Activated CD4-positive, alpha-beta T cell treated with anti-CD3 and anti-CD28 coated beads, Interleukin-2, Interleukin-6, amounts not matched to agents 100 ng/mL and 50 ng/mL, durations not matched to agents 16 hours and 8 hours (primary cell): ENCODE measurements at places on chromosomes 11 and 22.
A peak's percentile ranks its signal among the peaks of the same experiment; 100 is the strongest.

DNA sequence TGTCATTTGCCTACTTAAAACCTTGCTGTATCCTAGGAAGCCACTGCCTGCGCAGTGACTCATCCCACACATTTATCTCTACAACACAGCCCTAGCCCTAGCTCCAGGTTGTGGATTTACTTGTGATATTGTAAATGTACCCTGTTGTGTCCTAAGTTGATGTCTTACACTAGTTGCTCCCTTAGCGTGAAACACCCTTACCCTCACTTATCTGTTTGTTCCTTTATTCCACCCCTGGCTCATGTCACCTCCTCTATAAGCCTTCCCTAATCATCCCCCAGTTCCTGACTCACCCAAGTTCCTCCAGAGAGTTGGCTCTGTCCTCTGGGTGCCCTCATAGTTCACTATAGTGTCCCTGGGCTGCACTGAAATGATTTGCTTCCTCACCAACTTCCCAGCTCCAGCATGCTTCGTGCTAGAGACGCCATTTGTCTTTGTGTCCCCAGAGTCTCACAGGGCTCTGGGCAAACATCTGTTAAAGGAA is 431.8 kb upstream of the FAT3 start:
- DNase-seq: no peak

GRCh38 chr11:118210323-118210722 is 14.5 kb downstream of the JAML start:
- DNase-seq: no peak

- no peak for DNase-seq
Observed at GRCh38 chr11:42145311-42145710, 685.9 kb upstream of the LRRC4C start.

DNA sequence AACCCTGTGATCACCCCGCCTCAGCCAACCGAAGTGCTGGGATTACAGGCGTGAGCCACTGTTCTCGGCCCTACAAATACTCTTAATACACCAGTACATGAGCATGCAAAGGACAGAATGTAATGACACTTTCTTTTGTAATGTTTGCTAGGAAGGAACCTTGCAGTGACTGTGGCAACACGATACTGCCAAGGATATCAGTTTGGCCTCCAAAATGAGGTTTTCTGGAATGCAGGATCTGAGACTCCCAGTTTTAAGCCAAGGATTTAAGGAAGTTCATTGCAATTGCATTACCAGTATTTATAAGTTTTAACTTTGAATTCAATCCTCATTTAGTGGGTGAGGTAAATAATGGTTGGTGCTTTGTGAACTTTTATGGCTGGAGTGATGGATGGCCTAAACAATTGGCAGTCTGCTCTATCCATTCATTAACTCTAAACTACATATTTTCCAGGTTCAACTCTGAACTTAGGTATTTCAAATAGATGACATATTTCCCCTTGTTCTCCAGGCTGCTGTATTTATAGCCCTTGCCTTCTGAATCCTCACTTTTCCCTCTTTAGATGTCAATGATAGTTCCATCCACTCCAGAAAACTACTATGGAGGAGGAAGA is 330.3 kb downstream of the C11orf87 start:
- DNase-seq: no peak

DNA sequence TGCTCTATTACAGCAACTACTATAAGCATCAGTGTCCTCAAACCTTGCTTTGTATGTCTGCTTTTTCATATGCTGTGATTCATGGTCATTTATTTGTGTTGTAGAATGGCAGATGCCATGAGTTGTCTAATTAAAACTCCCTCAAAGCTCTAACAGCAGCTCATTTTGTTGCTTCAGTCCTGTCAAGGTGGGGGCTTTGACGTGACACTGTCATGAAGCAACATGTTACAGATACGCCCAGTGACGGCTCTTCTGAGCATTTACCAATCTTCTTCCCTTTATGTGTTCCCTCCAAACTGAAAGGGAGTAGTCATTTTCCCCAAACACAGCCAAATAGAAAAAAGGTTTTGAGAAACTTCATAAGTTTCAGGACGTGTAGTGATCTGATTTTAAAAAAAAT is 106.7 kb downstream of the DBX1 start:
- no peak for DNase-seq

DNA sequence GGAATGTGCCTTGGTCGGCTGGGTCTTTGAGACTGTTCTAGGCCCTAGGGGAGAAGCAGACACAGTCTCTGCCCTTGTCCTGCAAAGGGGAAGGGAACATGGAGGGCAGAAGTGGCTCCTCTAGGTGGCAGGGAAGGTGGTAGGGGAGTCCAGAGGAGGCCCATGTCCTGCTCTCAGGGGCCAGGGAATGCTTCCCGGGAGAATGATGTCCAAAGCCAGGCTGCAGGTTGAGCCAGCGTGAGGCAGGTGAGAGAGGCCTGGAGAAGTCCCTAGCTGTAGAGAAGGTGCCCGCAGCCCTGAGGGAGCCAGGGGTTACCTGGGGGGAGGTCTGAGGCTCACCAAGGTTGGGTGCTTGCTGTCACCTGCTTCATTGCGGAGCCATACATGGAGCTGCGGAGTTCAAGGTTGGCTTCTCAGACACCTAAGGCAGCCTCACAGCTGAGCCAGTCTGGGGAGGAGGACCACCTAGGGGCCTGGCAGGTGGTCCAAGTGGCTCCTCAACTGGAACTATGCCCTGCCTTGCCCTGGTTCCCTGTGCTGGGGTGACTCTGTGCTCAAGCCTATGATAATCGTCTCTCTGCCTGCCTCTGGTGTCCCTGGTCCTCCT is 46.1 kb downstream of the SMIM38 start:
- no peak for DNase-seq

DNA sequence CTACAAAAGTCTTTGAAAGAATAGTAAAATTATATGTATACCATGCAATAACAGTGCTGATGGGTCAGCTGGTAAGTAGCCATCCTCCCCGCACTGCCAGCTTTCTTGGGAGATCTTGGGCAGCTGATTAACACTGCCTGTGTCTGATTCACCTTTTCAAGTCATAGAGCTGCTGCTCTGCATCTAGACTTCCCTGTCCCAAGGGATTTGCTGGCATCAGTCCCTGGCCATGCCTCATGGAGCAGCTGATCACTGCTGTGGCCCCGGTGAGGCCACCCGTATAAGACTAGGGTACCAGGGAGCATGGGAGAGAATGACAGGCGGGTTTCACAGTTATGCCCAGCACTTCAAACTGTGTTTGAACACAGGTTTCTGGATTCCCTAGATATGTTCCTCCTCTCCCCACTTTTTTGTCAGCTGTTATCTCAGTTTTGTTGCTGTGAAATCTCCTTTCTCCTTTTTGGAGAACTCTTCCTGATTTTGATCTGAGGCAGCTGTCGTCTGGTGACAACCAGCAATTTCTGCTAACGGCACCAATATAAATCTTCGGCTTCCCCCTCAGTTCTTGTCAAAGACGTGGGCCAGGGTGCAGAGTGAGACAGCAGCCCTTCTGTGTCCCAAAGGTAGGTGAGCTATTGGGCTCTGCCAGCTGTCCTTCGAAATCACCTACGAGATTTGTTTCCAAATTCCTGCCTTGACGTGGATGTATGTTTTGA is 438.9 kb downstream of the NTM start:
- no peak for DNase-seq

DNA sequence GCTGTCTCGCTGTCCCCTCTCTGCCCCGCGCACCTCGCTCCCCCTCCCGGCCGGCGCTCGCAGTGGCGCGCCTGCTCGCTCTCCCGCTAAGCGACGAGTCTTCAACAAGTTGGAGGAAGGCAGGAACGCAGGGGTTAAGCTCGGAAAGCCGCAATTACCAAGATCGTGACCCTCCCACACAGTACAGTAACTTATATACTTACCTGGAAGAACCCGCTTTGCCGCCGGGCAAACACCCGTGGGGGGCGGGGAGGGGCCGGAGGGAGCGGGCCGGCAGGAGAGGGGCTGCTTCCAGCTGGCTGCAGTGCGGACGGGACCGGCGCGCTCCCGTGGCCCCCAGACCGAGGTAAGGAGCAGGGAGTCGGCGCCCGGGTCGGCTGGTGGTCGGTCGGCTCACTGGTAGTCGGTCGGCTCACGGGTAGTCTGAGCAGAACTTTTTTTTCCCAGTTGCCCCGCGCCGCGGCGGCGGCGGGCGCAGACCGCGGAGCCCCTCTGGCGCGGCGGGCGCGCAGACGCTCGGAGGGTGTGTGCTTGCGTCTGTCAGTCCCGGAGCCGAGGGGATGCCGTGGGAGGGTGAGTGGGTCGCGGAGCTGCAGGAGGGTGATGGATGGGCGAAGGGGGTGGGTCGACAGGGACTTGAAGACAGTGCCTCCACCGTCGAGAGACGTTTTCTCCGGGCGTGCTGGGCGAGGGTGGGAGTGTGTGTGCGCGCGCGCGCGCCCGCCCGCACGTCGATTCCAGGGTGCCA is 101.2 kb upstream of the HSD17B12 start:
- peak; percentile 64 for DNase-seq

DNA sequence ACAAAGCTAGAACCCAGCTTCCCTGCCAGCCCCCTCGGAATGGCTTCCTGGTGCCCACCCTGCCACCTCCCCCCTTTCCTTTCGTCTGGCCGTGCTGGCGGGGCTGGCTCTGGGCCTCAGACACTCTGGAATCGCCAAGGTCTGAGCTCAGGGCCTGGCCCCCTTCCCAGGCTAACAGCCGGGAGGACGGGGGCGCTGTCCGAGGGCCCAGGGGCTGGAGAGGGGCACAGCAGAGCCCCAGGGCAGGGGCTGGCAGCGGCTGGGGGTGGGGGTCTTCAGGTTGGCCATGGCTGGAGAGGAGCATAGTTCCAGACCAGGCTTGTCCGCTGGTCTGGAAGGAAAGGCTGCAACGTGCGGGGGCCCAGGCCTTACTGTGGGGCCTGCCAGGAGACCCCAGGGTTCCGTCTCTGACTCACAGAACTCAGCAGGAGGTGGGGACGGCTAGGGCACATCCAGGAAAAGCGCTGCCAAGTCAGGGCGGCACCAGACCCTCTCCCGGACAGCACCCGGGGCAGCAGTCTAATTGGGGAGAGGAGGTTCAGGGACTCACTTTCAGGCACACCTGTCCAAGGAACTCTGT is 861 bp upstream of the LTBP3 start:
- DNase-seq: no peak

DNA sequence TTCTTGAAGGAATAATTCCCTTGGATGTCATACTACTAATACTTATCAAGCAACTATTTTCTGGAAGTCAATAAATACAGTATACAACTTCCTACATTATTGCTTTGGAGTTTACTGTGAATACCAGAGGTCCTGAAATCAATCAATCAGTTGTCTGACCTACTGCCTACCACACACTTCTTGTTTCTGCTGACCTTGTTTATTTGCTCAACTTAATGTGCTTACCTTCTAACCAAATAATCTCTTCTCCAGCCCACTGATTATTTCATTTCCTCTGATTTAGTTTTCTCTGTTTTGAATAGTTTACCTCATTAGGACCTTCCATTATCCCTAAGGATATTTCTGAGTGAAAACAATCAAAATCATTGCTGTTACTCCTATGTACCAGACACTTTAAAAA is 523.6 kb upstream of the ARHGAP42 start:
- DNase-seq: no peak

- no peak for DNase-seq
Observed at GRCh38 chr11:19793326-19793725, 80.7 kb downstream of the NAV2 start.

GRCh38 chr11:112339566-112339965 is 78.9 kb upstream of the PLET1 start:
- DNase-seq: no peak

DNA sequence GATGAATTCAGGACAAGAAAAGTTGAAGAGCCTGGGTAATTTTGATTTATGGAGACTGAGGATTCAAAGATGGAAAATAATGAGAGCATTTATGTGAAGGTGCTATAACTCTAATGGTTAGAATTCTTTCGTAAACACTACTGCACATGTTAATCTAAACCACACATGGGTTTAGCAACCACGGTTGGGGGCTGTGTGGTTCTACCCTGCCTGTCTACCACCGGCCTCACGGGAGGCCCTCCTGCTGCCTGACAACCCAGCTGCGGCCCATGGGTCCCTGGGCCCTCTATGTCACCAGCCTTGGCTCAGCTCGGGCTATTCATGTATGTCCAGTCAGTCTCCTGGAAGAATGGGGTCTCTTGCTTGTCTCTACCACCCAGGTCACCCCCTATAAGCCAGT is 68.5 kb upstream of the ARFGAP3 start:
- no peak for DNase-seq

- DNase-seq: peak; percentile 14
Observed at GRCh38 chr11:12108875-12109453, 1.4 kb upstream of the MICAL2 start.

GRCh38 chr11:69873166-69874077 is 54.2 kb upstream of the FGF3 start:
- DNase-seq: no peak

- DNase-seq: no peak
Observed at GRCh38 chr11:69429716-69430491, 51.6 kb upstream of the LINC01488 start.

GRCh38 chr11:2783536-2784082 is 83.8 kb upstream of the KCNQ1OT1 start:
- DNase-seq: no peak

DNA sequence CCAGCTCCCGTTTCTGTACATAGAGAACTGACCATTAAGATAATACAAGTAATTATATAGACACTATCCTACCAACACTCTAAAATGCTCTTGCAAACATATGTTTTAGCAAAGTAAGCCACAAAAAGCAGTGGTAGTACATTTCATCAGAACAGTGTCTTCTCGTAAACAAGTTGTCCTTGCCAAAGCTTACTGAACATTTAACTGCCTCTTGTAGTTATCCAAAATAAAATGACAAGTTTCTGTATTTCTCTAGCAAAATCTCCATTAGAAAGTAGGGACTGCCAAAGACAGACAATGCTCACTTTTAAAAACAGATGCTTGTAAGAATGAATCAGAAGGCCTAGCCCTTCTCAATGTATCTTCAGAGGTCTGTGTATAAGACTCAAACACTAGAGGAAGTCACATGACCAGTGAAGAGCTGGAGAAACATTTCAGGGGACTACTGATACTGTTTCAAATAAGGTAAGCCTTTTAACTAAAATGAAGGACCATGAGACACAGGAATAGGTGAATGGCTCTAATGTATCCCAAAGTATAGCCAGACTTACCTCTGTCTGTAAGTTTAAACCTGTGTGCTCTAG is 7.8 kb upstream of the ZC3H12C start:
- DNase-seq: no peak

- no peak for DNase-seq
Observed at GRCh38 chr22:39351689-39352214, 2.0 kb downstream of the SYNGR1 start.

- DNase-seq: no peak
Observed at GRCh38 chr22:36797911-36798673, 18.7 kb downstream of the PVALB start.

DNA sequence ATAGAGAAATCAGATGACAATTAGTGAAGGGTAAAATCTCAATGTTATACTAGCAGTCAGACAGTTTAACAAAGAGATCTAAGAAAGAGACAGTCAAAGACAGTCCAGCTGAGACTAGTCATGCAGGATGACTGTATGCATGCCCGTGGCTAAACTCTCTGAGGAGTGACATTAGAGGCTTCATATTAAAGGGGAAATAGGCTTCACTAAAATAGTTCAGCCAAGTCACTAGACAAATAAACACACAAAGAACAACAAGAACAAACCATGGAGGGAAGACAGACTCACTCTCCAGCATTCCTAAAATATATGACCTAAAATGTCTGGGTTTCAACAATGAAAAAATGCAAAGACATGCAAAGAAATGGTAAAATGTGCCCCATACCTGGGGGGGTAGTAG is 18.6 kb upstream of the APLNR start:
- no peak for DNase-seq
